ENCODE measurements at places on chromosomes 3 and 15.

DNA sequence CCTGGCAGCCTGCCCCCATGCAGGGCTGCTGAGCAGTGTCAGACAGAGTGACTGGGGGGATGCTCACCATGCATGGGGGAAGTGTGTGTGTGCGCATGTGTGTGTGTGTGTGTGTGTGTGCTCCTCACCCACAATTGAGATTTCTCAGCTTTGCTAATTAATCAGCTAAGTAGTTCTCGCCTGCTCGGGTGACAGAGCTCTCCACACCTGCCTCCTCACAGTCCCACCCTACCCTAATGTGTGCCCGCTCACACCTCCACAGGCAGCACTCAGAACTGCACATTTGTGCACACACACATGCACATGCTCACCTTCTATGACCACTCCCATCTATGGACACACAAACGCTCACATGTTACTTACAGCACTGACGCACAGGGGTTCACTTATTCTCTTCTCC, 37.3 kb downstream of the CACNA2D2 start:
- DNase-seq: no peak

DNA sequence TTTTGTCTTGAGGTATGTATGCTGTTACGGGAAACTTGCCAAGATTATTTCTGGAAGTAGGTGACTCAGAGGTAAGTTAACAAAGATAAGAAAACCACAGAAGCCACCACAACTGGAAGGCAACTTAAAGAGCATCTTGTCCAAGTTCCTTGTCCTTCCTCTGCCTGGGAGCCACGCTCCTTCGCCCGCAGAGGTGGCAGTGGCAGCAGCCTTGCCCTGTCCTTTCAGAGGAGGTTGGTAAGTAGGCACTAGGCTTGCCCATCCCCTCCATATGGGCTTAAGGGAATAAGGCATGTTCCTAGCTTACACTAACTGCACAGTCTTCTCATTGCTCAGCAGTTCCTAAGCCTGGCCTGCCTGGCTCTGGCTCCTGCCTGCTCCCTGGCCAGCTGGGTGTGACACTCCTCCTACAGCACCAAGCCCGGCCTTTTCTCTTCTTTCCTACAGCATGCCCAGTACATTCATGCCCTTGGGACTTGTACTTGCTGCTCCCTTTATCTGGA, 48.0 kb upstream of the RAB6B start:
- peak; percentile 86 for DNase-seq

DNA sequence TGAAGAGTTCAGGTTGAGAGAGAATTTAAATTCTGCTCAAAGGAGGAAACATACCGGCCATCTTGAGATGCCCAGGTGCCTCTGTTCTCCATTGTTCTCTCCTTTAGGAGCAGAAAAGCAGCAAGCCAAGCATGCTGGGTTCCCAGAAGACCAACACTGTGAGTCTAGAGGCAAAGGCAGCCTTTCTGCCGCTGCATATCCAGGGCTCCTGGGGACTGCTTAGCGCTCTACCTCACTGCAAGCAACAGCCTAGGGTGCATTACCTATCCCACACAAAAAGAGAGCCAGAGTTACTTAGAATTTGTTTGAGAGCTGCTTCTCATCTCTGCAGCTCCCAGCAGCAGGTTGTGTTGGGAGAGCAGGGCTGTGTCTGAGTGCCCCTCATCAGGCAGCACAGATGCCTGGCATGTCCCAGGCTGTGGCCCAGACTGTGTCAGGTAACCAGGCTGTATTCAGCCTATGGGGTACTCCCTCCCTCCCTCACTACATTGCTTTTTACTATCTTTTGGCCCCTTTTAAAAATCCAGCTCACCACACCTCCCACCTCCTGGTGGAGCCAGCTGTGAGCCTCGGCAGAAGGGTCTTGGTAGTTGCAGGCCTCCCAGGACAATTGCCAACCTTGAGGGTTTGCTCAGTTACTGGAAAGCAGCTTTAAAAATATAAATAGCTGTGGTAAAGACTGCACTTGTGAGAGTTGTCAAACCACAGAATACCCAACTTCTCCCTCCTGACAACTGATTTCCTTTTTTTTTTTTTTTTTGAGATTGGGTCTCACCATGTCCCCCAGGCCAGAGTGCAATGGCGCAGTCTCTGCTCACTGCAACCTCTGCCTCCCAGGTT, 30.2 kb downstream of the BCL2L10 start:
- DNase-seq: no peak

- DNase-seq: no peak
These were observed 52.8 kb downstream of the MGA start for GRCh38 chr15:41713047-41713446.

- DNase-seq: no peak
These were observed 524 bp downstream of the IGF1R start for GRCh38 chr15:98648654-98649471.

GRCh38 chr15:91021516-91022074, 799 bp downstream of the VPS33B start:
- DNase-seq: no peak

- no peak for DNase-seq
These were observed 40.1 kb downstream of the EAF1 start for GRCh38 chr3:15467227-15468181.

DNA sequence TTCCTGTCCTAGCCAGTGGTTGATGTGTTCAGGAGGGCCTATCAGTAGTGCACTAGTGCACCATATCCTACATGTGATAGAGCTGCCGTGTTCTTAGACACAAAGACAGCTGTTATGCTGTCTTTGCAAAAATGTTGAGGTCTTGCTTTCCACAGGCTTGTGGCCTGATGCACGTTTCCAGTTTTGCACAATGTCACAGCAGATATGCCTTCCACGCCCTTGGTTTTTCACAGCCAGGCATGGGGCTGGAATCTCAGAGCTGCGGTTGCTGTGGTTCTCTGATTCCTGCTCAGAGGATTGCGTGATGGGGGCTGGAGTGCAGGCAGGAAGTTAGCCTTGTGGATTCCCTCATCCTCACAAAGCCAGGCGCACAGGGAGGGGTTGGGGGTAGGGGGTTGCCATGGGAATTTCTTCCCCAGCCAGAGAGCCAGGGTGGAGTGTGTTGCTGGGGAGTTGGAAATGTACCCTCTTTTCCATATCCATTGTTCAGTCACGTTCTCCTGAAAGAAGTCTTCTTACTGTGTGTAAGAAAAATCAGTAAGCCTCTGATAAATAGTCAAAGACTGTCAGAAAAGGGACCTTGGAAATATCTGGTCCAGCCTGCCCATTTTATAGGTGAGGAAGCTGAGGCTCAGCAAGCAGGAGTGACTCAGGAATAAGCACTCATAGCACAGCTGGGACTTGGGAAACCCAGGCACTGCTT, 79.4 kb downstream of the SMAD3 start:
- no peak for DNase-seq
